GM06990 (cell line): ENCODE measurements at places on chromosomes 6 and 20.

GRCh38 chr20:9081423-9081966 is 12.6 kb downstream of the PLCB4 start:
- DNase-seq: no peak

GRCh38 chr6:44156494-44157151 is 2.0 kb upstream of the CAPN11 start:
- DNase-seq: no peak

GRCh38 chr20:37986873-37987601 is 46.2 kb downstream of the TTI1 start:
- no peak for DNase-seq

DNA sequence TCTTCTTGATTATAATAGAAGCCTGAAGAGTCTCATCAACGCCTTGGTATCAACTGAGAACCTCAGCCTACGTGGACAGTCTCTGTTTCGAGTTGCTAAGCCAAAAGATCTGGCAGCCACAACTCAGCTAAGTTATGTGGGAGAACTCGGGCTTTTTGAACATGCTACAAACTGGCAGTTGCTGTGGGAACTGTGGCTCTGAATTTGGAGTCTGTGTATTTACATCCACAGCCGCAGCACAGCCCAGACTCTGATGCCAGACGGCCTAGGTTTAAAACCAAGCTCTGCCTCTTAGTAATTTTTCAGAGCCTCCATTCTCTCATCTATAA is 35.8 kb downstream of the RIPOR2 start:
- DNase-seq: no peak

GRCh38 chr6:127959869-127960268 is 59.0 kb upstream of the THEMIS start:
- DNase-seq: no peak

- DNase-seq: no peak
Observed at GRCh38 chr20:21505810-21506530, 7.9 kb downstream of the NKX2-2 start.

- DNase-seq: no peak
Observed at GRCh38 chr6:130520801-130521200, 155.0 kb downstream of the TMEM200A start.

- no peak for DNase-seq
Observed at GRCh38 chr6:145051661-145052060, 683.7 kb downstream of the EPM2A start.

DNA sequence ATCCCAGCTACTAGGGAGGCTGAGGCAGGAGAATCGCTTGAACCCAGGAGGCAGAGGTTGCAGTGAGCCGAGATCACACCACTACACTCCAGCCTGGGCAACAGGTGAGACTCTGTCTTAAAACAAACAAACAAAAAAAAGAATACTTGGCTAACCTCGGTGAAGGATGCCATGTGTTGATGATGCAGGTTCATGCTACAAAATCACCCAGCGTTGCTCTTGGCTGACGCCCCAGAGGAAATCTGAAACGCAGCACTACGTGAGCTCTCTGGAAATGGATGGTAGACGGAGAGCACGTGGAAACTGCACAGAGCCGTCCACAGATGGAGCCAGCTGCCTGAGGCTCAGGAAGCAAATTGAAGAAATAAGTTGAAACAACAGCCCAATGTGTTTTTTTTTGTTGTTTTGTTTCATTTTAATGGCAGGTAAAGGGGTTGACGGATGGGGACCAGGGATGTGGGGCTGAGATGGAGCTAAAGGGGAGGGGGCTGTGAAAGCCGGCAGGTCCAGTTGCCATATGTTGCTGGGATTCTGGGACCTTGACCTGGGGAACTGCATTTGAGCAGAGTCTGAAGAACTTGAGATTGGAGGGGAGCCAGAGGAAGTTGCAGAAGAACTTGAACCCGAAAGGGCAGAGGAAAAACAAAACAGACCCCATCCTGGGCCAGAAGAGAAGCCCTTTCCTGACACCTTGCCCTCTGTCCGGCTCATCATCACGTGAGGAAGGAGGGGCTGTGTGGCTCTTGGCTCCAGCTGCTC is 12.8 kb upstream of the MANBAL start:
- peak; percentile 49 for DNase-seq

DNA sequence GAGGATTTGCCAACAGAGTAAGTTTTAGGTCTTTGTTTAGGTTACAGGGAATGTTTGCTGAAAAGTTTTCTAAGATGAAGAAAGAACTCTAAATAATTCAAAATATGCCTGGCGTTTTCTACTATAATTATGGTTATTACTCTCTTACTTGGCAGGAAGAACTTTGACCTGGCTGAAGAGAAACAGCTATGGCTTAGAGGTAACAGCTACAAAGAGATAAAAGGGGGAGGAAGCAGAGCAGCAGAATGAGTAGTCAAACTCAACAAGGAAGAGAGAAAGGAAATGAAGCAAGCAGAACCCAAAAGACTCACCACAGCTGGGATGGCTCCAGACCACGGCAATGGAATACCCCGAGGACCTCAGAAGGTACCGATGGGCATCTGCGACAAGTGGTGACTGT is 95.6 kb downstream of the KIF16B start:
- no peak for DNase-seq

- DNase-seq: no peak
Observed at GRCh38 chr6:53458105-53458866, 86.6 kb downstream of the GCLC start.

DNA sequence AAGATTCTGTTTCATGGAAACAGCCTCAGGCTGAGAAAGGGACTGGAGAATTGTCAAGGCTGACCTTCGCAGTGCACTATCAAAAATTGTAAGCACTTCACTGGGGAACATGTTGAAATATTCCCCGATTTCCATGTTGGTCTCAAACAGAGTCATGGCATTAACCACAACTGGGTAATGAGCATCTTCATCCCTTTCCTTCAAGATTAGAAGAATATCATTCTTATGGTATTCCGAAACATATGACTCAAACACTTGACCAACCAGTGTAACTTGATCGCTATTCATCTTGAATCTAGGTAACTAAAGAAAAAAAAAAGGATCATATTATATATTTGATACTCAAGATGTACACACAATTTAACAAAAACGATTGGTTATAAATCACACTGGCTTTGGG is 3.5 kb downstream of the MCM9 start:
- no peak for DNase-seq

- no peak for DNase-seq
Observed at GRCh38 chr20:9616833-9617461, 102.6 kb downstream of the LAMP5 start.

GRCh38 chr6:37334047-37334446 is 19.7 kb upstream of the RNF8 start:
- DNase-seq: no peak

GRCh38 chr6:1346558-1347091 is 34.7 kb downstream of the FOXQ1 start:
- no peak for DNase-seq

GRCh38 chr6:128305976-128306375 is 214.4 kb downstream of the PTPRK start:
- no peak for DNase-seq

DNA sequence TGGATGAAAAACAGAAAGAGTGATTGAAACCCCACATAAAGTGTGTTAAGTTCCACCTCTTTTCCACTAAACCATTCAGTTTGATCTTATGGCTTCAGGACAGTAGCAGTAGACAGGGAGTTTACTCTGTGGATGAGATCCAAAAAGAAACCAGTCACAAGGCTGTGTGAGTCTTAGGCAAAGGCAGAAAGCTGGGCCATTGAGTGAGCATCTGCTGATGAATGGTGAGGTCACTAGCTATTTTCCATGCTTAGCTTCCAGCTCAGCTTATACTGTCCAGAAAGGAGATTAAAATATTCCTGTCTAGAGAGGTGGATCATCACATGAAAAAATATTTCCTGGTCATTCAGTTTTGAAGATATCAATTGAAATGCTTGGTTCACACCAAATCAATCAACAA is 1643.9 kb downstream of the HACE1 start:
- DNase-seq: no peak

DNA sequence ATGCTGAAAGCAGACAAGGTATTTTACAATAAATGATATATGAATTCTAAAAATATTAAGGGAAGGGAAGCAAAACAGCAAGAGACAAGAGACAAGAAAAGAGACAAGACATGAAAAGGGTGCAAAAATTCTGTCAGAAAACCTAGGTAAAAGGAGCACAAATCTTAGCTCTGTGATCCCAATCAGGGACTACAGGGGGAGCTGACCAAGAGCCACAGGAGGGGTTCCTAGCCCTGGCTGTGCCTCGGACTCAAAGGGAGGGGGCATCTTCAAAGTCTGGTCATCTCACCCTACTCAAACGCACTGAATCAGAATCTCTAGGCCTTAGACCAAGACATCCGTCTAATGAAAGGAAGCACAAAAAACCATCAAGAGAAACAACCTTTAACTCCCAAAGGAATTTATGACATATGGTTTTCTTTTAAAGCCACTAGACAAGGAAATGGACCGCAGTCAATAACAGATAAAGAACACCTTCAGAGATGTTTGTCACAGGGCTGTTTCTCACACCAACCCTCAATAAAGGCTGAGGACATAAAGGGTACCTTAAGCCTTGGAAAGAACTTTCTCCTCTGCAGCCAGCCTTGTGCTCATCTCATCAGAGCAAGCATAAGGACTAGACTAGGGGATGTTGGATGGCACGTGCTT is 130.4 kb upstream of the CDYL start:
- no peak for DNase-seq

- peak; percentile 44 for DNase-seq
Observed at GRCh38 chr6:30687659-30688431, 1.4 kb upstream of the PPP1R18 start.

- DNase-seq: no peak
Observed at GRCh38 chr6:39137245-39137644, 22.3 kb upstream of the SAYSD1 start.

DNA sequence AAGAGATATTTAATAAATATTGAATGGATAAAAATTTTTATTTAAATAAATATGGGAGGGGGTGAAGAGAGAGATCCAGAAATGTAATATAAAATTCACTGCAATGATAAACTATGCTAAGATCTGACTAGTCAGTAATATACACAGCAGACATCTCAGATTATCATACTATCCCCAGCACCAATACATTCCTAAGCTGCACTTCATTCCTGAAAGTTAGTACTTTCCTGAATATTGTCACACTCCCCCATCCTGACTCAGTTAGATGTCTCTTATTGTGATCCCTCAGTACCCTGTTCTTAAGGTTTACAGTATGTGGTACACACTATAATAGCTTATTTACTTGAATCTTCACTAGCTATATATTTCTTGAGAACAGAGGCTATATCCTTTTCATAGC is 88.3 kb upstream of the KCNQ5 start:
- no peak for DNase-seq

- DNase-seq: no peak
Observed at GRCh38 chr20:25209911-25210310, 14.4 kb downstream of the ENTPD6 start.
